ENCODE measurements at places on chromosomes 2 and 18.

GRCh38 chr2:54545702-54546450 is 89.7 kb downstream of the SPTBN1 start:
- no peak for DNase-seq

DNA sequence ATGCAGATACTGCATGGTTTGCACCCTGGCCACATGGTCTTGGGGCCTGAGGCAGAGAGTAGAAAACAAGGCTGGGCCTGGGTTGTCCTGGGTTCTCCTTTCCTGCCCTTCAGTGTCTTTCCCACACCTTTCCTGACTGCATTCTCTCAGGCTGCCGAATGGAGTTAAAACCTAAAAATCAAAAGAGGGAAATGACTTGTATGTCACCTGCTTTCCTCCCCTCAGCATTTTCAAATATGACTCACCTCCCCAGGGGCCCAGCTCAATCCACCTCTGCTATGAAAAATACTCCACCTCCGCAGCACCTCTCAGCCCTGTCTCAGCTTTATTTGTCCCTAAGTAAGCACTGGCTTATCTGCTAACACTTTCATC is 457.8 kb upstream of the MEX3C start:
- no peak for DNase-seq

GRCh38 chr2:10709290-10709939 is 12.0 kb upstream of the ATP6V1C2 start:
- DNase-seq, result no peak

DNA sequence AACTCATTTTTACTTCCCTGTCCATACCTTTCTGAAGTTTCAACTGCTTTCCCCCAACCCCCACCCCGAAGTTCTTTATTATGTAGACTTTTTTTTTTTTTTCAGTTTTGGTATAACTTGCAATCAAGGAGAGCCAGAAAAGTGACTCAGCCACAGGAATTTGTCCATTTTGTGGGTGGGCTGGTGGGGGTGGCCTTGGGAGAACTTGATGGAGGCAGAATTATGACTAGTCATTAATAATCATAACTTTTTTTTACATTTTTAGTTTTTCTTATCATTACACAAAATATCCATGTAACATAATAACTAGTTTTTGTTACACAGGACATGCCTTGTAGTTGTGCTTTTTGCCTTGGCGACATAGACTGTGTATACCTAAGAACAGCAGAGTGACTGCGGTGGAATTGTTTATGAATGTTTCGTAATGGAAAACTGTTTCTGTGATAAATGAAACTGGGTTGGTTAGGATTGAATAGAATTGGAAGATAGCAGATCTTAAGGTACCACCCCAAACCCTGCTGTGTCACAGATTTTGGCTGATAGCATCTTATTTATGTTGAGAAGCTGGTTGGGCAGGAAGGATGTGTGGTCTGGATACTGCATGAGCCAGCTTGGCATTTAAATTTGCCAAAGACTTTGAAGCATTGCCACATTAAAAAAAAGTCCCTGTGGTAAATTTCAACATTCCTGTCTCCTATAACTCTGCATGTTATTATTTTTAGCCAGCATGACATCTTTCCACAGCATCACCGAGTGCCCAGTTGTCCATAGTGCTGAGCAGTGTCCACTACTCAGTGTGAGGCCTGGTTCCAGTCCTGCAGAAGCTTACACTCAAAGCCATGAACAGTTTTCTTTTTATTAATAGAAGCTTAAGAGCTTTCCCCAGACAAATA is 30.7 kb downstream of the LYPD6B start:
- no peak for DNase-seq

- no peak for DNase-seq
Measured at GRCh38 chr2:122843503-122843902, 1088.1 kb downstream of the TSN start.

- DNase-seq, result no peak
Measured at GRCh38 chr18:12317664-12318333, 9.8 kb downstream of the TUBB6 start.

DNA sequence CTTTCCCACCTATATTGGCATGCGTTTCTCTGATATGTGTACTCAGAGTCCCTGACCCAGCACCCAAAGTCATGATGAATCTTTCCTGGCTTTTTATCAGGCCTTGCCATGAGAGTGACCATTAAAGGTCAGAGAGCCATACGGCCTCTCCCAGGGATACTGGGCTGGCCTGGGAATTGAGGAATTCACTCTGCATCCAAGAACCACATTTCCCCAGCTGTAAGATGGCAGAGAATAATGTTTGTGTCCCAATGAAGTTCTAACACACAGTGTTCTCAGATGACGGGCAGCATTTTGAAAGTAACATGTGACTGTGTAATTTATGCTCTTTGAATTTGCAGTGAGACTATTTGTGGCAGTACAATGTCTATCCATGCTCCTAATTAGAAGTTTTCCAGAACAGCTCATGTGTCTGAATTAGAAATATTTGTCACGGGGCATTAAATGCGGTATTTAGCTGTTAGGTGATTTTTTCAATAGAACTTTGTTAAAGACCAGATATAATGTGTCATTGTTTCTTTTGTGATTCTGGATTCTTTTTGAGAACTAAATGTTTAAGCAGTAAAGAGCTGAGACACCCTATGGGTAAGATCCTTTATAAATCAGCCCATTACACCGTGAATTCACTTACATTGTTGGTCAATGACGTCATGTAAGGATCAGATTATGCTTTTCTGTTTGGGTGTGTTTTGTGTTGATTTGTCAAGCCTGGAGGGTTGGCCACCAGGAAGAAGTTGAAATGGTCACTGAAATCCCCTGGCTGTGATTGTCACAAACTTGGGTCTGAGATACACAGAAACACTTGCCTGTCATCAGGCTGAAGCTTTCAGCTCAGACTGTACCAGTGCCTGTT is 7.3 kb upstream of the SLC3A1 start:
- no peak for DNase-seq

DNA sequence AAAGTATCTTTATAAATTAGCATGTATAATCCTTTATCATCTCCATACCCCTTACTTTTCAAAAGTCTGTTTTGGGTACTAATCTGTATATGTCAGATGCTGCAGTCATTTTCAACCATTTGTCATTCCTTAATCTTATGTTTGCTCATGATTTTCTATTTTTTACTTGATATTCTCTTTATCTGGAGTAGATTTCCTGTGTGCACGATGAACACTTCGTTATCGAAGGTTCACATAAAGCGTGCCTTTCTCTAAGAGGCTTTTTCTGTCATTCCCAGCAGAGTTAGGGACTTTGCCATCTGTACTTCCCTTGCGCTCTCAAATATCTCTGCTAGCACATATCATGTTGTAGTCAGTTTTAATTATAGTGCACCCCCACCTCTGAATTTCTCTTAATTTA is 123.2 kb downstream of the BIRC6 start:
- DNase-seq, result no peak

DNA sequence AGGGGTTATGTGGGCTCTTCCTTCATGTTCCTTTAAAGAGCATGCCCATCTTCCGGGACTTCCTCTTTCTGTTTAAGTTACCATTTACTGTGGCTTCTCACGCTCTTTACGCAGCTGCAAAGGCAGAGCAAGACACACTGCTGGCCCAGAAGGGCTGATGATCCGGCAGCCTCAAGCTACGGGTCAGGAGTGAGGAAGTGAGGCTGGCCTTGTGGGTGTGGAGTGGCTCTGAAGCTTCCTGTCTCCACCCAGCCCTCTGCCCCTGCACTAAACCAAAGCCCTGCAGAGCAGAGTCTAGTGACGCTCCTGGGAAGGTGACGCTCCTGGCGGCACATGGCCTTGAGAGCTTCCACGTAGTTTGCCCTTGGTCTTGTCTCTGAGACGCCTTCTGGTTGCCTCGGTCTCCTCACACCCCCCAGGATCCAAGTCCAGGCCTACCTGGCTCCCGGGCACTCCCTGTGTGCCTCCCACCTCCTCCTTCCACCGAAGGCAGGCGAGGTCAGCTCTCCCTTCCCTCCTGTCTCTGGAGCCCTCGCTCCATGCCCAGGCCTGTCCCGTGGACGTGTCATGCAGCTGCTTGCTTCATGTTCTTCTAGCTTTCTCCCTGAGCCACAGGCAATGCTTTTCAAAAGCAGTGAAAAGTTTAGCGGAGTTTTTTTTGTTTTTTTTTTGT is 50.3 kb downstream of the ARL4C start:
- DNase-seq, result peak; percentile 63

- no peak for DNase-seq
Measured at GRCh38 chr2:160270571-160271113, 70.6 kb upstream of the ITGB6 start.

DNA sequence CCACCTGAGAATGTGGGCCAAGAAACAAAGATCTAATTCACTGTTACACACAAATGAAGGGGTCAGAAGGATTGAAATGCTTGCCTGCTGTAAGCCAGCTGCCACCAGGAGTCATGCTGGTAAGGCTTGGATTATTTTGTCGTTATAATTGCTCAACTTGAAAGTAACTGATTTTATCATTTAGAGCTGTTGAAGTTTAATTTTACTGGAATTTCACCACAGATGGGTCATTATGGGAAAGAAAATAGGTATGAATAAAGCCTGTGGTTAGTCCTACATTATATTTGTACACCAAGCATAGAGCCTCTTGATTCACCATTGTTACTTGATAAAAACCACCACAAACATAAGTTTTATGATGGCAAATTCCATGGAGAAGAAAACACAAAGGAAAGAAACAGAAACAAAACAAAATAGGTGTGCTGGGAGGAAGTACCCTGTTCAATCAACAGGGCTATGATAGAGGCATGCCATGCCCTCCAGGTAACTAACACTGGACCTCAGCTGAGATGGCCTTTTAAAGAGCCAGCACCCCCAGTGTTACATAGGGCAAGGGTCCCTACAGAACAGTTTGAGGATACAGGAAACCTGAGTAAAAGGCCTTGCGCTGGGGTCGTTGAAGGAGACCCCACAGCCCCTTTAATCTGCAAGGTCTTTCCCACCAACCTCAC is 3.0 kb downstream of the CLEC4F start:
- no peak for DNase-seq

DNA sequence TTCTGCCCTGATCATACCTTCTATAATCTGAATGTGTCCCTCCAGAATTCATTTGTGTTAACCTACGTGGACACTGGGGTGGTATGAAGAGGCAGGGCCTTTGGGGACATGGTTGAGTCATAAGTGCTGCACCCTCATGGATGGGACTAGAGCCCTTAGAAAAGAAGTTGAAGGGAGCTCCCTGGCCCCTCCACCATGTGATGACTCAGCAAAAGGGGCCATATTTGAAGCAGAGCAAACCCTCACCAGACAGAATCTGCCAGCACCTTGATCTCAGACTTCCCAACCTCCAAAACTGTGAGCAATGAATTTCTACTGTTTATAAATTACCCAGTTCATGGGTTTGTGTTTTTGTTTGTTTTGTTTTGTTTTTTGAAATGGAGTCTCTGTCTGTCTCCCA is 33.4 kb upstream of the CD207 start:
- no peak for DNase-seq

GRCh38 chr2:16632598-16632997 is 33.0 kb downstream of the CYRIA start:
- no peak for DNase-seq

DNA sequence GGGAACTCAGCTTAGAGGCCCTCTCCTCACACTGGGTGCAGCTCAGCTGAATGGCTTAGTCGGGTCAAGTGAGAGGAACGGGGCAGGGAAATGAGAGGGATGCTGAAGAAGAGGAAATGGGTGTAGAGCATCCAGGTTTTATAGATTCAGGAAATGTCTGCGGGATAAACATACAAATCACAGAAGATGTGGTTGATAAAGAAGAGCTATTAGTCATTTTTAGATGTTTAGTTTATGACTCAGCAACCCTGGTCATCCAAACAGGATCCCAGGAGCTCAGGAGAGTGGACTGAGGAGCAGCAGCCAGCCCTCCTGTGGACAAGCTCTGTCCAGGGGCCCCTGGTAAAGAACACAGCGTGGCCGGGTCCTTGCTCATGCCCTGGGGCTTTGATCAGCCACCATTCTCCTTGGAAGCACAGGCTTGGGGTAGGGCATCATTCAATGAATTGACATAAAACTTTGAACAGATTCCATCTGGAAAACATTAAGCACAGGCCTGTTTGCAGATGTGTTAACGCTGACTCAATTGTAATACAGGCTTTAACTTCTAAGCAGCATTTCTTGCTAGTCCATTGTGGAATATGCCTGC is 83.0 kb downstream of the NPAS2 start:
- no peak for DNase-seq

DNA sequence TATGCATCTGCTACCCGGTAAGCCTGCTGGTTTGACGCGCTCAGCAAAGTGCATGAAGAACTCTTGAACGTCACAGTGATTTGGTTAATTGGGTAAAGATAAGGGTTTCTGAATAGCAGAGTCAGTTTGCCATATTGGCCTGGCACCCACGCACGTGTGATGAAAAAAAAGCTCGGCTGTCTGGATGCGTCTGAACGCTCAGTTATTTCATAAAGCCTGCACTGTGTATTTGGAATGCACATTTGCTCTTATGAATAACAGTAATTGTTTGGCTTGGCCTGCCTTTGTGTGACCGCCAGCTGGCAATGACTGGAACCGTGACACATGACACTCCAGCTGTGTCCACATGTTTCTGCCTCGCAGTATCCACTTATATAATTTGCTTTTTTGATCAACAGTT is 129.2 kb upstream of the MEIS1 start:
- DNase-seq, result no peak

DNA sequence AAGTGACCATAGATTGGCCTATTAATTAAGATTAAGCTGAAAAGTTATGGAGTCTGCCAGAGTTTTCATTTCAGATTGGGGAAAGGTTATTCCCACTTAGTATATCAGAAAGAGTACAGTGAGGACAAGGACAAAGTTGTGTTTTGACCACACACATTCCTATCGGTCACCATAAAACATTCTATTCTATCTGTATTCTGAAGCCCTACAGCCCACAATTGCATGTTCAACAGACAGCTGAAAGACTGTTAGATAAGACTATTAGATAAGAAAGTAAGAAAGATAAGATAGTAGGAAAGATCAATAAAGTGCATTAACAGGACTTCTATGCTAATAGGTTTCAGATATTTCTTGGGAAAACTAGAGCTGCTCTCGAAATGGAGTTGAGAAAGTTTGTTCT is 26.7 kb upstream of the ACYP2 start:
- no peak for DNase-seq

DNA sequence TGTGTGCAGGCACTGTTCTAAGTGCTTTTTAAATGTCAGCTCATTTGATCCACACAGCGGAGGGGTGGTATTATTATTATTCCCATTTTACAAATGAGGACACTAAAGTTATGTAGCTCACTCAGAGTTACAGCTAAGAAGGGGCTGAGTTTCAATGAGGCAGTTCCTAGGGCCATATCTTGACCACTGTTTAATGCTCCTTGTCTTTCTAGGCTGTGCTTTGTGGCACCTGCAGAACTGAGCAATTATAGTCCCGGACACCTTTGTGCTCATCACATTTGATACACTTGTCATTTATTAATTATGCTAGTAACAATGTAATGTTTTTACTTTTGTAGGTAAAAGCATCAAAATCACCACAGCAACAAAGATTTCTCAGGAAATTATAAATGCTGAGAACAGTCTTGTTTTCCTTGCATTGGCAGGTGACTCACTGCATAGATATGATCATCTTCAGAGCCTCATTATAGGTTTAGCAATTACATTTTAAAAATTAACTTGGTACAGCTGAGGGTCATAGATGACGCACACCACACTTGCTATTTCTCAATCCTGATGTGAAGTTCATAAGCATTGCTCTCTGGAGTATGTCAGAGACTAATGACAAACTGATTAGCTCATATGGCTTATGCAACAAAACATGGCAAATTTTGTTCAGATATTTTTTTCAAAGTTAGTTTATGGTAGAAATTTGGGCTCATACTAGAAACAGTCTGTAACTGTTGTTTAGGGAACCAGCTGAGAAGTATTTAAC is 366.8 kb downstream of the TGIF1 start:
- no peak for DNase-seq

GRCh38 chr18:383135-383534 is 115.3 kb upstream of the THOC1 start:
- no peak for DNase-seq
